Transverse colon (tissue), 4 donors: ENCODE measurements at places on chromosomes 12 and 14. TPM values are rescaled to one million over a fixed set of nuclear protein-coding genes. Genes with fewer than 3 reads are reported as not detected.

Gene TRHDE
- total RNA-seq: 14.9 TPM

Gene C12orf50
- total RNA-seq: not detected

Gene SLC7A7
- 67.0 TPM for total RNA-seq

Gene COPS7A
- 38.9 TPM for total RNA-seq

Gene MSI1
- 0.82 TPM for total RNA-seq

Gene SALL2
- 36.3 TPM for total RNA-seq

Gene EPYC
- total RNA-seq: not detected

Gene BIN2
- 4.0 TPM for total RNA-seq

Gene STYK1
- 8.4 TPM for total RNA-seq

Gene FRS2
- total RNA-seq: 20.9 TPM

Gene SPTB
- 0.96 TPM for total RNA-seq

Gene KCNK10
- 7.4 TPM for total RNA-seq

Gene NTN4
- total RNA-seq: 25.9 TPM

Gene KLRC1
- not detected for total RNA-seq

Gene FGF23
- total RNA-seq: not detected

Gene INHBE
- total RNA-seq: not detected

Gene SOAT2
- 0.41 TPM for total RNA-seq

Gene PLXNC1
- 8.7 TPM for total RNA-seq

Gene BDKRB2
- total RNA-seq: 16.8 TPM

Gene IKZF4
- 4.1 TPM for total RNA-seq

Gene LHX5
- total RNA-seq: not detected

Gene CLEC2B
- not detected for total RNA-seq

Gene NOPCHAP1
- 0.37 TPM for total RNA-seq

Gene ANKRD33
- not detected for total RNA-seq

Gene A2ML1
- total RNA-seq: not detected

Gene RD3L
- total RNA-seq: not detected

Gene PAPLN
- 3.0 TPM for total RNA-seq

Gene ACOT6
- total RNA-seq: not detected

Gene TWF1
- total RNA-seq: 91.3 TPM

Gene PTPRR
- total RNA-seq: 50.9 TPM

Gene ANO2
- 2.7 TPM for total RNA-seq

Gene ACSS3
- total RNA-seq: 10.3 TPM

Gene RASSF8
- total RNA-seq: 20.5 TPM

Gene KERA
- not detected for total RNA-seq

Gene OAS3
- 17.6 TPM for total RNA-seq

Gene CLEC9A
- 0.48 TPM for total RNA-seq

Gene KRT77
- total RNA-seq: not detected

Gene LUM
- total RNA-seq: 43.3 TPM

Gene MTA1
- 293 TPM for total RNA-seq
